HEK293T (cell line): ENCODE measurements at places on chromosomes 3 and 15.

- no peak for DNase-seq
These were observed 2.7 kb downstream of the PDCD7 start for GRCh38 chr15:65130941-65131340.

- no peak for DNase-seq
These were observed 42.1 kb downstream of the IQCH start for GRCh38 chr15:67296684-67297083.

DNA sequence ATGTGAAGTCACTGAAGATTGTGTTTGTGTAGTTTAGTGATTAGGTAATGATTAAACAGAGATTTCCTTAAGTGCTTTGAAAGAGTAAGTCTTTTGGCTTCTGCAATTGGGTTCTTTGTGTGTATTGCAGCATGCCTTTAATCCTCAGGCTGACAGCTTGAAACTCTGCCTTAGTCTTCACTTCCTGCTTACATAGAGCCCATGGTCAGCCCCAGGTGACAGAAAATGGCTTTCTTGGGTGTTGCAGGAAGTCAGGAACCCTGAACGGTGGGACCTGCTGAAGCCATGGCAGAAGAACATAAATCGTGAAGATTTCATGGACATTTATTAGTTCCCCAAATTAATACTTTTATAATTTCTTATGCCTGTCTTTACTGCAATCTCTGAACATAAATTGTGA is 61.3 kb downstream of the KBTBD8 start:
- no peak for DNase-seq

- no peak for DNase-seq
These were observed 17.9 kb downstream of the CAPN7 start for GRCh38 chr3:15223685-15224572.

DNA sequence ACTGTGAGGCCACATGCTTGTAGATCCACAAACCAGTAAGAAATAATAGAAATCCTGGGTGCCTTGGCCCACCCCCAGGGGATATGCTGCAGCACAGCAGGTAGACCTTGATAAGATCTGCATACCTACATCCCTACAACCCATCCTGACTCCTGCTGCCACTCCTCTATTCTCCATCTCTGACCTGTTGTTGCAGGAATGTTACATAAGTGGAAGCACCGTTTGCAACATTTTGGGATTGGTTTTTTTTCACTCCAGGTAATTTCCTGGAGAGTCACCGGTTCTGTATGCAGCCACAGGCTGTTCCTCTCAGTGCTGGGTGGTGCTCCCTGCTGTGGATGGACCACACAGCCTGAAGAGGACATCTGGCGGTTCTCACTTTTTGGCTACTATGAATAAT is 16.1 kb upstream of the CSPG5 start:
- DNase-seq: no peak

- no peak for DNase-seq
These were observed 57.7 kb downstream of the PRTG start for GRCh38 chr15:55685286-55685685.

- no peak for DNase-seq
These were observed 94.3 kb upstream of the C3orf80 start for GRCh38 chr3:160130950-160131349.

- no peak for DNase-seq
These were observed 49.4 kb downstream of the GREM1 start for GRCh38 chr15:32767236-32767635.

DNA sequence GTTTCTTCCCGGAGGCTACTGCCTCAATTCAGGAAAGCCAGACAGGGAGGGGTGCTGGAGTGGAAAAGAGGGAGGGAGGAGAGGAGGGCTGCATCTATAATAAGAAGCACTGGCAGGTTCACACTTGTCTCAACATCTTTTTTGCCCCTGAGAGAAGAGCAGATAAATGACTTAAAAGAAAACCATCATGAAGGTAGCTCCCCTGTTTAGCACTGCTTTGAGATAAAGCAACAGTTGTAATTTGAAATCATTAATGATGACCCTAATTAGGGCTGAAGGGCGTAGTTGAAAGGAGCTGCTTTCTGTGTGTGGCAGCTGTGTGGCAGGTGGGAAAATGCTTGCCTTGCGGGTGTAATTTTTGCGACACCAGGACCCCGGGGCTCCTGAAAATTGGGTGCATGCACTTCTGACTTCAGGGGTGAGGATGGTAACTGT is 222.8 kb upstream of the IL12A start:
- DNase-seq: peak; percentile 58

GRCh38 chr15:50009634-50010033 is 109.4 kb downstream of the ATP8B4 start:
- no peak for DNase-seq

DNA sequence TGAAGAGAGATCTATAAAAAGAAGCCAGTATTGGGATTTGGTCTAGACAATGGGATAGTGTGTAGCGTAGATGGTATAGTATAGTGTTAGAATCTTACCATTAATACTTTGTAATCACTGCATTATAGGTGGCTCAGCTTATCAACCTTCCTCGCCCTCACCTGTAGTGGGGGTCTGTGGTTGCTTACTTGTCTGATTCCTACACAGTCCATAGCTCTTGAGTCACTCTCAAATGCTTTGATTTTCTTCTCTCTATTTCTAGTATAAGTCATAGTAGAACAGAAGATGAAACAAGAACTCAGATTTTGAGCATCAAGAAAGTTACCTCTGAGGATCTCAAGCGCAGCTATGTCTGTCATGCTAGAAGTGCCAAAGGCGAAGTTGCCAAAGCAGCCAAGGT is 115.2 kb downstream of the IL1RAP start:
- DNase-seq: no peak

GRCh38 chr3:70065696-70066253 is 66.2 kb downstream of the SAMMSON start:
- DNase-seq: peak; percentile 25
